ENCODE measurements at places on chromosomes 11 and 22.
A peak's percentile ranks its signal among the peaks of the same experiment; 100 is the strongest.

- DNase-seq = no peak
Observed at GRCh38 chr11:87908086-87908485, 267.2 kb downstream of the RAB38 start.

DNA sequence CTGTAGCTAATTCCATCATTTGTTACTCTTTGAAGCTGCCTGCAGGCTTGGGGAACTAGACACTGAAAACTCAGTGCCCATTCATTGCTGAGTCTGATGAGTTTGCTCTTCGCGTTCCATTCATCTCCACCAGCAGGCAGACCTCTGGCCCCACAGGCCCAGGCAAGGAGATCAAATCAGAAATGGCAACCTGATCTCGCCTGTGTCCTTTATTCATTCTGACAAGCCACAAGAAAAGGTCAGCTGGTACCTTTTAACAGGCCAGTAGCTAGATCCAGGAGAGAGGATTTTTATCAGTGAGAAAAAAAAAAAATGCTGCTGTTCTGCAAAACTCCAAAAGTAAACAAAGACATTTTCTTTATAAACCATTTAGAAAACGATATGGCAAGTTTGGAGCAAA, 742.5 kb downstream of the ETS1 start:
- DNase-seq = no peak

- DNase-seq = no peak
Observed at GRCh38 chr11:130478881-130479280, 30.4 kb downstream of the ADAMTS15 start.

DNA sequence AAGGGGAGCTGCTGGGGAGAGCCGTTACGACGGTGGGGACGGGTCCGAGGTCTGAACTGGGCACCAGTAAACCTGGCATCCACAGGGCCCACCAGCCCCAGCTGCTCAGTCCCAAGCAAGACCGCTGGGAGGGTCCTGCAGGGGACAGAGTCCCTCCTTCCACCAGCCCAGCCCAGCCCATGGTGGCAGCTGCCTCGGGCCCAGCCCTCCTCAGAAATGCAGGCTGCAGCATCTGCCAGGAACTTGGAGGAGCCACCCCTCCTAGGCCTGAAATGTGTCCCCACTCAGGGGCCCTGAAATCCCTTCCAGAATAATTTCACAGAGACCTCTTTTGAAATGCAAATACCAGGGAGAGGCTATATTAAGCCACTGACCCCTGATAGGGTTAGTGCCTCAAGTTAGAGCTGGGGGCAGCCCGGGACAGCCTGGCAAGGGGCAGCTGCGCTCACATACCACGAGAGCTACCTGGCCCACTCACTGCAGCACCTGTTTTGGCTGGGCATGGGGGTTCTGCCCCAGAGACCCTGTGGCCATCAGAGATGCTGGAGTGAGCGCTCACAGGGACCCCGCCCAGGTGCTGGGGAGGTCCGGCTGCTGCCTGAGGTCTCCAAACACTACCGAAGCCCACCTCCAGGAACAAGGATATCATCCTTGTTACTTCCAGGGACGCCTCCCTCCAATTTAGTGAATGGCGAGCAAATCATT, 53.1 kb downstream of the CELSR1 start:
- no peak for DNase-seq

DNA sequence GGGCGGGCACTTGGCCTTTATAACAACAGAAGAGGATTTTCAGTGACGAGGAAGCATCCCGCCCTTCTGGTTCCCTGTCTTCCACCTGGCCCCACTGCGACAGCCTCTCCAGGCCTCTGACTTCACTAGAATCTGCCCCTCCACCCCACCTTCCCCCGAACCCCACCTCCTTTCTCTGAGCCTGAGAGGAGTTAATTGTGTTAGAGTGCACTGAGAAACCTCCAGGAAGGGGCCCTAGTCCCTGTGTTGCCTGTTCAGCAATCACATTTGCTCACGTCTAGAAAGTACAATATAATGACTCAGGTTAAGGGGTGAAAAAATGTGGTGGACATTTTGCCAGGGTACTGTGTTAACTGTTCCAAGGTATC, 38.8 kb downstream of the PTPRJ start:
- DNase-seq = no peak

- no peak for DNase-seq
Observed at GRCh38 chr11:21564833-21565682, 627.8 kb upstream of the ANO5 start.

DNA sequence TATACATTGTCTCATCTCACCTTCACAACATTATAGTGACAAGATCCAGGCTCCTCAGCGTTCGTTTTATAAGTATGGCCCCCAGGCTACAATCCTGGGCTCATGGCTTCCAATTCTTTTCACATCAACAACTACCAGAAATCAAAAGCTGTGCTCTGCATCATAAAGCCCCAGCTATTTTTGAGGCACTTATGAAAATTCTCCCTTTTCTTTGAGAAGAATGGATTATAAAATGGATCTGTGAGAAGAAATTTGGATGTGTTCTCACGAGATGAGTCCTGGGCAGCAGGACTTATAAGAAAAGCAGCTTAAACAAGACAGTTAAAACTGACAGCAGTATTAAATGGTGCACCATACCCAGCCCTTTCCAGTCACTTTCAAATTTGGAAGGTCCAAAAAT, 80.3 kb downstream of the BTBD10 start:
- DNase-seq = no peak

DNA sequence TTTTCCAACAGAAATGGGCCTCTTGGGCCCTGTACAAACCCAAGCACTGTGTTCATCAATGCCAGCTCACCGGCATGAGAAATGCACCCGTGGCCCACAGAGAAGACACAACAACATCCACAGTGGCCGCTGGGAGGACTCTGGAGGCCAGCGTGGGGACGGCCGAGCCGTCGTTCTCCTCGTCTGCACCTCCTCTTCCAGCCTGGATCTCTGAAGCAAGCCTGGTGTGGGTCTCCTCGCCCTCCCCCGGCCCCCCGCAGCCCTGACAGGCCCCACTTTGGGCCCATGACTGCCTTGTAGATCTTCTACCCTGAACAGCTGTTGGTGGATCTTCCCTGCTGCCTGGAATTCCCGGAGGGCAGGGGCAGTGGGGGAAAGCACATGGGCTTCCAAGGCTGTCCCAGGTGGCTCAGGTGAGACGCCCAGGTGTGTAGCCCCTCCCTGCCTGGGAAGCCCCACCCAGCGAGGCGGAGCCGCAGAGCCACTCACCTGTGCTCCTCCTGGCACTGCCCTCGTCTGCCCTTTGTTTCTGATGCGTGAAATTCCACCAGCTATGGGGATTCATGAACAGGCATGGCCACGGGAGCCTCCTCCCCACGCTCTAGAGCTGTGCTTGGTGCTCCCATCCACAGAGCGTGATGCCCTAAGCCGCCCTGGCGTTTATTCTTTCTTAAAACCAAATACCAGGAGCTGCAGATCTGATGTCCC, 225.9 kb downstream of the BRD1 start:
- DNase-seq = no peak

- no peak for DNase-seq
Observed at GRCh38 chr11:8317159-8317558, 53.5 kb upstream of the LMO1 start.

DNA sequence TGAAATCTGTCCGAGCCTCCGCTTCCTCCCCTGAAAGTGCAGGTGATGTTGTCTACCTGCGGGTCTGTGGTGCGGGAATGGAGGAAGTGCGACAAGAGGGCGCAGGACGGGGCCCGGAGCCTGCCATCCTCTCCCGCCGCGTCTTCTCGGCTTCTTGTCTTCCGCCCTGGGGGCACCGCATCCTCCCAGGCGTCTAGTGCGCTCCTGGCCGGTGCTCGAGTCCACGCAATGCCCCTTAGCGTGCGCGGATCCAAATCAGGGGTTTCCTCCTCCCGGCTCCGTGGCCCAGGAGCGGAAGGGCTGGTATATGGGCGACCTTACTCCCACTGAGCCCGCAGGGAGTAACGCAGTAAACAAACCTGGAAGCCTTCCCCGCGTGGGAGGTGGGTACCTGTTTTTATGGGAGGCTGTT, 405 bp downstream of the SFI1 start:
- peak; percentile 9 for DNase-seq

- DNase-seq = no peak
Observed at GRCh38 chr22:39240831-39241793, 3.7 kb downstream of the PDGFB start.

DNA sequence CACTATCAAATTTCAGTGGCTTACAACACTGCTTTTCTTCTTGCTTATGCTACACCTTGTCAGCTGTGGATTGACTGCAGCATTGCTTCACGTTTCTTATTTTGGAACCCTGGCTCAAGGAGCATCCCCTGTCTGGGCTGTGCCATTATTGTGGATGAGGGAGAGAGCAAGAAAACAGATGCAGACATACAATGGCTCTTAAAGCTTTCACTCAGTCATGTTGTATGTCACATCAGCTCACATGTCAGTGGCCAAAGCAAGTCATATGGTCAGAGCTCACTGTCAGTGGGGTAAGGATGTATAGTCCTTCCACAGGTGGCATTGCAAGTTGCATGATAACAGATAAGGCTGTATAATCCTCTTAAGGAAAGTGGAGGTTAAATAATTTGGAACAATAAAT, 10.0 kb downstream of the ARHGEF12 start:
- DNase-seq = no peak

DNA sequence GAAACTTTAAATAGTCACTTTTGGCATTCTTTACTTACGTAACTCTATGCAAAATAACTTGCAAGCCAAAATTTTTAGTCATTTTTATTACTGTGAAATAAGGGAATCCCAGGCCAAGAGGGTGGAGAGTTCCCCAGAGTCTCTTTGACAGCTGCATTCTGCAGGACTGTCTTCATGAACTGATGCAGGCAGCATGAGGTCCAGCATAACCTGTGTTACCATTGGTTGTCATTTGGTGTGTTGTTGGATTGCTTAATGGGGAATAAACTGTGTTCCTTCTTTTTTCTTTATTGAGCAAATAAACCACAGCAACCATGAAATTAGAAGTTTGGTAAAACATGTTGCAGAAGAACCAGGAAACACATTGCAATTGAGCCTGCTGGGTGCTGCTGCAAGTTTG, 24.6 kb downstream of the MMP27 start:
- no peak for DNase-seq

- no peak for DNase-seq
Observed at GRCh38 chr11:135022454-135022853, 610.4 kb upstream of the B3GAT1 start.

DNA sequence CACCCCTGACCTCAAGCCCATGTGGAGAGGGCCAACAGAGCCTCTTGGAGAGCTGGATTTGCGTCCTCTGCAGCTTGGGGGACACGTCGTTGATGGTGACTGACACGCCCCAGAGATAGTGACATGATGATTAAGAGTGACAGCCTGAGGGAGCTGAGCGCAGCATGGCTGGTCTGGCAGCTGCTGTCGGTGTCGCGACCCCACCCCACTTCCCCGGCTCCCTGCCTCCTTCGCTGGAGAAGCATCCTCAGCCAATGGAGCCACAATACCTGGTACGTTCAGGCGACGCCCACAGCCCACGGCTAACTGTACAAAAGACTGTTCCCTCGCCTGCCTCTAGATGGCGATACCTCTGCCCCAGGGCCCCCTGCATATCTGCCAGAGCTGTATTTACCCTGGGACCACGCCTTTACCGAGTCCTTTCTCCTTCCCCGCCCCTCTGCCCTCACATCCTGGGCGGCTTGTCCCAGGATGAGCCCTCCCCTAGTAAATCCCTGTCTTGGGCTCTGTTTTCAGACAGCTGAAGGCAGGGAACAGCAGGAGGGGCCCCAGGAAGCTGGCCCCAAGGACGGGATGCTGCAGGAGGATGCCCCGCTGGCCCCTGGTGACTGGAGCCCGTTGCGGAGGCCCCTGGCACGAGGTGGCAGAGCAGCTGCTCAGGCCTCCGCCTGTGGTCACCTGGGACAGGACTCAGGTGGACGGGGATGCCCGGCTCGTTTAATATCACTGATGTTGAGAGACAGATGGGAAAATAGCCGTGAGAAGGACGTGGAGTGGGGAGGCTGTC, 90.6 kb downstream of the RPS6KA4 start:
- peak; percentile 72 for DNase-seq

DNA sequence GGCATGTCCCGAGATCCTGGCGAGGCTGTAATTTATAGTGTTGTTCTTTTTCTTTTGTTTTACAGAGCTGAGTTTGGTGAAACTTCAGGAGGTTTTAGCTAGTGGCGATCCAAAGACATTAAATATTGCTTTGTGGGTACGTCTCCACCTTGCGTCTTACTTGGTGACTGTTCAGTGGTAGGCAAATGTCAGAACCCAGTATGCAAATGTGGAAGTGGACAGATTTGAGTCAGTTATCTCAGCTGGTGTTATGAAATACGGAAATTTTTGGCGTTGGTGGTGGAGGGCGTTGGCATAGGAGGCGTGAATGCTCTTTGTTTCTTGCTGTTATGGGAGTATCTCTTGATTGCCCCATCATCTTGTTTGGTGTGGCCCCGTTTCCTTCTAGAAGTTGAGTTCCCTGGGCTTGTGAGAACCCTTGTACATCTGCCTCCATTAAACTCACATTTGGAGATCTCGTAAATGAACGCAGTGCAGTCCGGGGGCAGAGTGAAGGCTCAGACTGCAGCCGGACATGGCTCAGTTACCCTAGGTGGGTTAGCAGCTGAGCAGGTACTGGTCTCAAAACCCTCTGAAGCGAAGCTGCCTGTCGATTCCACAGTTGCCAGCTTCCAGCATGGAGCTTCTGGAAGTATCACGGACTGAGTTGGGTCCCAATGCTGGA, 39.9 kb downstream of the PTPRJ start:
- no peak for DNase-seq

DNA sequence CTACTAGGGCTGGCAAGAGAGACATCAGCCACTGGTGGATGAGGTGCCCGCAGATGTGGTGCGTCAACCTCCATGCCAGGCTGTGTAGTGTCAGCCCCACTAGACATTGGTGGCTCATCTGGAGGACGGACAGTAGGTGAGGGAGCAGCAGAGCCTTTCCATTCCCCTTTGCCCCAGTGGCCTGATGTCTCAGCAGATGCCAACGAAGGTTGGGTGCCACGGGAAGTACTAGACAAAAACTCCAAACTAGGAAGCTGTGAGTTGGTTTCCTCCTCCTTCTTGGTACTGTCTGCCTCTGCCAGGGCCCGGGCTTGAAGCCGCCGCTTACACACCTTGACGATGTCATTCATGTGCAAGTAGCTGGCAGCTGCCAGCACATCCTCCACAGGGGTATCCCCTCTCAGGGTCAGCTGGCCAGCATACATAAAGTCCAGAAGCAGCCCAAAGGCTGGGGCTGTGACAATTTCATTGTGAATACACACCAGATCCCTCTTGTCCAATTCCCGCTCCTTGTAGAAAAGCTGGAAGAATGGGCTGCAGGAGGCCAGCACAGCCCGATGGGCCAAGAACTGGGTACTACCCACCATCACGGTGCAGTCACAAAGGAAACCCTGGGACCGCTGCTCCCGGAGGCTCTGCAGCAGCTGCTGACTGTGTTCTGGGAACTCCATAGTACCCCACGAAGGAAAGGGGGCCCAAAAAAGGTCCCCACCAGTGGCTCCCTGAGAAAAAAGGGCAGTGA, 795 bp downstream of the ZBTB3 start:
- DNase-seq = no peak

- peak; percentile 73 for DNase-seq
Observed at GRCh38 chr11:783581-784015, 6.3 kb downstream of the CEND1 start.

- no peak for DNase-seq
Observed at GRCh38 chr11:100730266-100730665, 43.2 kb downstream of the ARHGAP42 start.

- DNase-seq = no peak
Observed at GRCh38 chr11:106280036-106280435, 202.6 kb downstream of the AASDHPPT start.

- DNase-seq = no peak
Observed at GRCh38 chr11:34192481-34193401, 87.3 kb downstream of the NAT10 start.

GRCh38 chr11:66172146-66172545, 96.3 kb upstream of the RAB1B start:
- no peak for DNase-seq

Data from progenitor cell of endocrine pancreas (in vitro differentiated cells).